Fibroblast of mammary gland (primary cell): ENCODE measurements at places on chromosomes 3 and 15.
A peak's percentile ranks its signal among the peaks of the same experiment; 100 is the strongest.

DNA sequence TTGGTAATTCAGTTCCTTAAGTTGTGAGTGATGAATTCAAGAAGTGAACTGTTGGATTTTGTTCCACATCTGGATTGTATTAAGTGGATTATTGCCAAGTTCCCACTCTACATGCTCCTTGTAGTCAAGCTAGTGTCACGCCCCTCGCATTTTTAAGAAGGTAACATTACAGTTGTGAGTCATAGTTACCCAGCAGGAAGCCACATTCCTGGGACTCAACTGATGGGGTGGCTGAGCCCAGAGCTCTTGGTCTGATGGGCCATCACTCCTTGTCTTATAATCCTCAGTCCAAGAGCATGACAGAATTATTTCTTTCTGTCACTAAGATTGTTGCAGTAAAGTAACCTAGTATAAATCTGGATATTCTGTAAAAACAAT is 102.7 kb downstream of the PTPRG start:
- peak; percentile 98 for DNase-seq

DNA sequence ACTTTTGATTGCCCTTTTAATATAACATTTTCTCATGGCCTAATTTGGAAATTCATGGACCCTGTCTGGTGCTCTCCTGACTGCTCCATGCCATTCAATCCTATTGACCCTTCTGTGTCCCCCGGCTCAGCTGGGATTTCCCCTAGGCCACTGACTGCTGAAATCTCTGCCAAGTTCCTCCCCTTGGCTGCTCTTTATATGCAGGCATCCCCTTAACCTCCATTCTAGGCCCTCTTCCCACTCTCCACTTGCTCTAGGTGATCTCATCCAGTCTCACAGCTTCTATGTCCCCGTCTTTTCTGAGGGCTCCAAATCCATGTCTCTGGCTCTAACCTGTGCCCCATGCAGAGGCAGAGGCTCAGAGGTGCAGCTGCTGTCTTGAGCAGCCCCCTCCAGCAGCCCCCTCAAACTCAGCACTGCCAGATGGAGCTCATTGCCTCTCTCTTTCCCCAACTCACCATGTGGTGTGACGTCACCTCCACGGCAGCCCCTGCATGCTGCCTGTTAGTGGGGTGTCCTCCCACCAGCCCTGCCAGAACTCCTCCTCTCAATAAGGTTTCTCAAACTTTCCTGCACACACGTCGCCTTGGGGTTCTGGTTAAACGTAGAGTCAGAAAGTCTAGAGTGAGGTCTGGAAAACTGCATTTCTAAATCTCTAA is 6.6 kb downstream of the FSD2 start:
- DNase-seq, result no peak

- DNase-seq, result peak; percentile 62
Measured at GRCh38 chr3:165855581-165855980, 18.4 kb upstream of the BCHE start.

- peak; percentile 78 for DNase-seq
Measured at GRCh38 chr15:38714309-38715072, 149.9 kb upstream of the RASGRP1 start.

DNA sequence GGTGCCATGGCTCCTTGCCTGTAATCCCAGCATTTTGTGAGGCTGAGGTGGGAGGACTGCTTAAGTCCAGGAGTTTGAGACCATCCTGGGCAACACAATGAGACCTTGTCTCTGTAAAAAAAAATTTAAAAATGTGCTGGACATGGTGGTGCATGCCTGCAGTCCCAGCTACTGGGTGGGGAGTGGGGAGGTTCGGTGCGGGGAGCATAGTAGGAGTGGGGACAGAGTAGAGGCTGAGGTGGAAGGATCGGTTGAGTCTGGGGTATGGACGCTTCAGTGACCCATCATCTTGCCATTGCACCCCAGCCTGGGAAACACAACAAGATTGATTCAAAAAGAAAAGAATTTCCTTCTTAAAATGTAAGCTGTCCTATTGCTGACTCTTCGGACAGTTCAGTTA is 1490.0 kb upstream of the GBE1 start:
- DNase-seq, result no peak

- no peak for DNase-seq
Measured at GRCh38 chr15:39361497-39361896, 219.4 kb upstream of the THBS1 start.

GRCh38 chr3:184176377-184177330 is 2.0 kb downstream of the AP2M1 start:
- peak; percentile 98 for DNase-seq

- no peak for DNase-seq
Measured at GRCh38 chr3:60536420-60536819, 714.8 kb downstream of the FHIT start.

DNA sequence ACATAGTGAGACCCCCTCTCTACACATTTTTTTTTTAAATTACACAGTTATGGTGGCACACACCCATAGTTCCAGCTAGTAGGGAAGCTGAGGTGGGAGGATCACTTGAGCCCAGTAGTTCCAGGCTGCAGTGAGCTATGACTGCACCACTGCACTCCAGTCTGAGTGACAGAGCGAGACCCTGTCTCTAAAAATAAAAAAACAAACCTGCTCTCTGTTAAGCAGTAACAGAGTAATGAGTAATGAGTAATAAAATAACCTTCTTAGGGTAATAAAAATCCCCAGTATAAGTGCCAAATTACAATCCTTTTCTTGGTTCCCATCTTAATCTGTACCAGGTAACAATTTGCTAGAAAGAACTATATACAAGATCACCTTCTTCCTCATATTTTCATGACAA is 65.9 kb upstream of the PLXND1 start:
- DNase-seq, result no peak

- DNase-seq, result no peak
Measured at GRCh38 chr3:158110658-158111018, 749 bp downstream of the RSRC1 start.

GRCh38 chr3:16511681-16512434 is 1.6 kb downstream of the RFTN1 start:
- peak; percentile 78 for DNase-seq

DNA sequence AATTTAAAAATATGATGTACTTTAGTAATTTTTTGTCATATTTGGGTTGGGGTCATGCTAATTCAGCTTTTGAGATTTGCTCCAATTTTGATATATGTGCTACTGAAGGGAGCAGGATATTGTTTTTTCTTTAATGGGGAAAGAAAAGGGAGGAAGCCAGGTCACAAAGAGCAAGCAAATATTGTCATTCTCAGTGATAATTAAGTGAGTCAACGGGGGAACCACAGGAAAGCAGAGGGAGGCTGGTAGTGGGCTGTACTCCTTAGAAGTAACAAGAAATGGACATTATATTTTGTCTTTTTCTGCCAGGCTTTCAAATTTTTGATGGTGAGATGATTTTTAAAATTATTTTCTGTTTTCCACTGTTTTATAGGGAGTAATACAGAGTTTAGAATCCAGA is 45.6 kb upstream of the NMD3 start:
- no peak for DNase-seq

DNA sequence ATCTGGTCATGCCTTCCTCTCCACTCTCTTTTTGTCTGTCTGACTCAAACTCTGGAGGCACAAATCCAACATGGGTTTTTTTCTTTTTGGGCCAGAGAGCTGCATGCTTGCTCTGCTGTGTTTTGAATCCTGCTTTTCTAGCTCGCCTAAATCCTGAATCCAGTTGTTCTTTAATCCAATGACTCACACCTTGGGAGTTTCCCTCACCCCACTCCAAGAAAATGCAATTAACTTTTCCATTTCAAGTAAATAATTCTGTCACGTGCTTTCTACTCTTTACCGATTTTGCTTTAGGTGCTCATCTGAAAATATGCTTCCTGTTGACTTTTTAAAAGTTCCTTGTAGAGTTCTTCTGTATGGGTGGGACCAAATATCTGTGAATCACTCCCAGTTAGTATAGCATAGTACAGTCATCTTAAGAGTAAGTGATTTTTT is 47.6 kb downstream of the SLMAP start:
- peak; percentile 96 for DNase-seq

- DNase-seq, result no peak
Measured at GRCh38 chr3:72143966-72144717, 359.2 kb upstream of the PROK2 start.

- no peak for DNase-seq
Measured at GRCh38 chr15:53559364-53560277, 199.8 kb downstream of the WDR72 start.

- DNase-seq, result peak; percentile 79
Measured at GRCh38 chr3:10010878-10011465, 15.3 kb upstream of the FANCD2 start.

- no peak for DNase-seq
Measured at GRCh38 chr15:101545548-101546505, 56.3 kb upstream of the PCSK6 start.

GRCh38 chr3:116067326-116067725 is 378.0 kb downstream of the LSAMP start:
- no peak for DNase-seq

DNA sequence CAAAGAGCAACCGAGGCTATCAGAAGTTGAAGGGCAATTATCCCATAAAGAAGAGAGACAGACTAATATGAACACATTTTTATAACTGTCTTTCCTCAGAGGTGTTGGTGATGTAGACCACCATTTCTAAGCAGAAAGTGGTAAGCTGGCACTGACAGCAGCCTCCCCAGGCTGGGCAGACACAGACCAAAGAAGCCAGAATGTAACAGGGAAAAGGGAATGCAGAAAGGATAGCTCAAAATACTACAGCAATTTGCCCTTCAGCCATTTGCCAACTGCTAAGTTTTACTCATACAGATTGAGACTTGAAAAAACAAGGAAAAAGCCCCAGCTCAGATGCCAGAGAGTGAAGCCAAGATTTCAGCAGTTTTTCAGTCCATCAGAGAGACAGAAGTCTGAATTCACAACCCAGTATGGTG is 73.5 kb upstream of the ABI3BP start:
- peak; percentile 57 for DNase-seq

DNA sequence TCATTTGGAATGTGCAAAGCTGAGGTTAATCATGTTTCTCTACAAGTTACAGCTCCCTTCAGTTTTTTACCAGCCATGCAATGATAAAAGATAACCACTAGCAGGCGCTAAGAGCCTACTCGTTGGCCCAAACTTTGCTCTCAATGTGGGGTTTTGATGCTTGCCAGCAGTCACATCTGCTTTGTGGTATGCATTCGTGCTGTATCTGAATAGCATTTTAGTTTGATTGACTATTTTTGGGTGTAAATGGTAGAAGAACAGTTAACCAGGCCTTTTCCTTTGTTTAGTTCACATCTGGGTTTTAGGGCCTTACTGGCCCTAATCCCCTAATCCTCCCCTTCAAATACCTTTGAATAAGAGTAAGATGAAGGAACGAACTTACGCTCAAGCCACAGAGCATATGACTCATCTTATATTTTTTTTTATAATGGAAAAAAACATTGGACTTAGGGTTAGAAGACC is 4.4 kb upstream of the CLDN11 start:
- DNase-seq, result peak; percentile 95

DNA sequence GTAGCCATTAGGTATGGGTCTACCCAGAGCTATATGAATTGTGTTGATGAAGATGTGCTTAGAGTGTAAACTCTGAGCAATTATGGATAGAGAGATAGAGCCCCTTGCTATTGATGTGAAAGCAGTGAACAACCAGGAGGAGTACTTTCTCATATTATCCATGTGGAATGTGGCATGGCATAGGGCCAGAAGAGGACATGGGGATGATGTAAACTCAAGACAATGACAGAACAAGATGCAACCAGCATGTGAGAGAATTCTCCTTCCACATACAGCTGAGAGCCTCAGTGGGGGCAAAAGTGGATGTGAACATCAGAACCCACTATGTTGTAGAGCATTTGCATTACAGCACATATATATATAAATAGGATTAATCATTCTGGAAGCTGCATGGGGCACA is 36.4 kb upstream of the BNC1 start:
- peak; percentile 40 for DNase-seq

DNA sequence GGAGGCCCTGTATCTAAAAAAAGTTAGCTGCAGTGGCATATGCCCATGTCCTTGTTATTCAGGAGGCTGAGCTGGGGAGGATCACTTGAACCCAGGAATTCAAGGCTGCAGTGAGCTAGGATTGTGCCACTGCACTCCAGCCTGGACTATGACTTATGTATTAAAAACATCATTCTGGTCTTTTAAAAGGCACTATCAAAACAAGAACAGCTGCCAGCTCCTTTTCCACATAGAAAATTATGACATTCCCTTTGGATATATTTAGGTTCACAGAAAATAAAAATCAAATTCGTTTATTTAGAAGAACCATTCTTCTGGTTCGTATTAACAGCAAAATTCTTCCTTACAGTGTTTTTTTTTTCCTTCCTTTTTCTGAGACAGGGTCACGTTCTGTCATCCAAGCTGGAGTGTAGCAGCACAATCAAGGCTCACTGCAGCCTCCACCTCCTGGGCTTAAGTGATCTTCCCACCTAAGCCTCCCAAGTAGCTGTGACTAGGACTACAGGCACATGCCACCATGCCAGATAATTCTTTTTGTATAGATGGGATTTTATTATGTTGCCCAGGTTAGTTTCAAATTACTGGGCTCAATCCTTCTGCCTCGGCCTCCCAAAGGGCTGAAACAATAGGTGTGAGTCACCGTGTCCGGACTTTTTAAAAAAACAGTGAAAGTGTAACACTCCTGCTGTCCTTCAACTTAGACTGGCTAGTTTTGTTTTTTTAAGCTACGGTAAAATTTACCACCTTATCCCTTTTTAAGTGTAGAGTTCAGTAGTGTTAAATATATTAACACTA is 13.9 kb downstream of the ICE2 start:
- no peak for DNase-seq

DNA sequence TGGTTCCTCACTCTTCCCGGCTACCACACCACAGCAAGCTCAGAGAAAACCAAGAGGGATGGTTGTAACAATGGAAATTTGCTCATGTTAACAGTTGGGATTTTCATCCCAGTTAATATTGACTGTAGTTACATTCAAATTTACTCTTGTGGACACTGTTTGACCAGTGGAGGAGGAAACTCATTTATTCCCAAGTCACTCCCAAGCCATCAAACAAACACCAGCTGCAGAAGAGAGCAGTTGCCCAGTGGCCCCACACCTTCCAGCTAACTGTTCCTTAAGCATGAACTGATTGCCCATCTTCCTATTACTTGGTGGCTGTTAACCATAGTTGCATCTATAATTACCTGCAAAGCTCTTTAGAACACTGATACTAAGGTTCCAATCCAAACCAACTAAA is 24.1 kb upstream of the MECOM start:
- no peak for DNase-seq

DNA sequence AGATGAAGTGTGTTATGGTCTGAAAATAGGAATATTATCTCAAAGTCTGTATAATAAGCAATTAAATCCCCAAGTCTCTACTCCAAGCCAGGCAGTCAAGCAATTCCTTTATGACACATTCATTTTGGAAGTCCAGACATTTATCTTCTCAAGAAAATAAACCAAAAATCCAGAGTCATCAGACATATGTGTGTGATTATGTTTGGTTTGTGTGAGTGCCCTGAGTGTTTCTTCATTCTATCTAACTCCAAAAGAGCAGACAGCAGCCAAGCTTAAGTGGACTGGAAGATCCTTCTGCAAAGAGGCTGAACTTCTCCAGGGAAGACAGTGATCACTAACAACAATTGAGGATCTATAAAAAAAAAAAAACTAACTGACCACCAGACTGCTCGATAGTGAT is 239.8 kb downstream of the STAG1 start:
- peak; percentile 68 for DNase-seq

DNA sequence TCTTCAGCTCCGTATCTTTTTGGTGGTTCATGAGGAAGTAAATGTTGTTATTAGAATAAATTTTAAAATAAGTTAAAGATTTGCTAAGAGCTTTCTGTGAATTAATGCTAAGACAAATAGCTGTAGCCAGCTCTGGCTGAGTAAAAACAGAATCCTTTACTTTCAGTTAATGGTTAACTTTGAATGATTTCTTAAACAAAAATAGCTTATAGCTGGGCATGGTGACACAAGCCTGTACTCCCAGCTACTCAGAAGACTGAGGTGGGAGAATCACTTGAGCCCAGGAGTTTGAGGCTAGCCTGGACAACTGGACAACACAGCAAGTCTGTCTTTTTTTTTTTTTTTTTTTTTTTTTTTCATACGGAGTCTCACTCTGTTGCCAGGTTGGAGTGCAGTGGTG is 25.0 kb downstream of the TCAIM start:
- DNase-seq, result no peak
